Aorta (tissue), 5 donors: ENCODE measurements at places on chromosomes 11 and 22. TPM values are rescaled to one million over a fixed set of nuclear protein-coding genes. Genes with fewer than 3 reads are reported as not detected.

CHADL gene
- total RNA-seq, result 1.2 TPM

MUC2 gene
- 0.06 TPM for total RNA-seq

GRCh38 chr11:4921796-4922195 is 2.3 kb downstream of the OR51G1 start:
- no peak overlapping the region for H3K27ac ChIP-seq
- H3K27me3 ChIP-seq, result no peaks in the 10 kb centered on the region
- no peaks in the 10 kb centered on the region for H3K4me1 ChIP-seq
- no peak overlapping the region for H3K4me3 ChIP-seq

- H3K27ac ChIP-seq, result no peak overlapping the region
- no peak overlapping the region for H3K4me3 ChIP-seq
- no peaks in the 10 kb centered on the region for H3K36me3 ChIP-seq
- H3K4me1 ChIP-seq, result no peaks in the 10 kb centered on the region
- H3K27me3 ChIP-seq, result no peaks in the 10 kb centered on the region
These were observed 48.1 kb upstream of the ALKBH3 start for GRCh38 chr11:43832536-43832935.

- H3K27me3 ChIP-seq, result no peaks in the 10 kb centered on the region
- DNase-seq, result no peak
- H3K4me1 ChIP-seq, result no peaks in the 10 kb centered on the region
- no peak overlapping the region for H3K27ac ChIP-seq
- no peak overlapping the region for H3K4me3 ChIP-seq
These were observed 22.0 kb upstream of the CTSC start for GRCh38 chr11:88359541-88359940.

OR5L1 gene
- total RNA-seq, result not detected

GRCh38 chr11:35337136-35337913 is 82.0 kb downstream of the SLC1A2 start:
- DNase-seq, result no peak
- no peaks in the 10 kb centered on the region for H3K4me1 ChIP-seq
- H3K4me3 ChIP-seq, result no peak overlapping the region

DNA sequence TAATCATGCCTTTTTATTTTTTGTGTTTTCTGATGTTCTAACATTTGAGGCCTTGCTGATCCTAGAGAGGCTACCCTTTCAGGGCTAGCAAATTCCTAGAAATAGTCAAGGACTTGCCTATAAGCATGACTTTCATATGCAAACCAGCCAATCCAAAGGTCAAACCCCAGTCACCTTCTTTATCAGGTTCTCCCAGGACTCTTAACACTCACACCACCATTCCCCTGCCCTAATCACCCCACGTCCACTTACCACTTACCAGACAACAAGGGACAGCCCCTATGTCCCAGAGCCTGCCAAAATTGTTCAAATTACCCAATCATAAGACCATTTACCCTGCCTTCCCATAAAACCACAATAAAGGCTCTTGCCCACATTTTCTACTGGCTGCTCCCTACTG is 1339.8 kb downstream of the LRRC4C start:
- peaks cover 1% of the 10 kb centered on the region for H3K27me3 ChIP-seq
- H3K4me3 ChIP-seq, result no peak overlapping the region
- no peak overlapping the region for H3K27ac ChIP-seq
- no peaks in the 10 kb centered on the region for H3K36me3 ChIP-seq
- no peaks in the 10 kb centered on the region for H3K4me1 ChIP-seq

DNA sequence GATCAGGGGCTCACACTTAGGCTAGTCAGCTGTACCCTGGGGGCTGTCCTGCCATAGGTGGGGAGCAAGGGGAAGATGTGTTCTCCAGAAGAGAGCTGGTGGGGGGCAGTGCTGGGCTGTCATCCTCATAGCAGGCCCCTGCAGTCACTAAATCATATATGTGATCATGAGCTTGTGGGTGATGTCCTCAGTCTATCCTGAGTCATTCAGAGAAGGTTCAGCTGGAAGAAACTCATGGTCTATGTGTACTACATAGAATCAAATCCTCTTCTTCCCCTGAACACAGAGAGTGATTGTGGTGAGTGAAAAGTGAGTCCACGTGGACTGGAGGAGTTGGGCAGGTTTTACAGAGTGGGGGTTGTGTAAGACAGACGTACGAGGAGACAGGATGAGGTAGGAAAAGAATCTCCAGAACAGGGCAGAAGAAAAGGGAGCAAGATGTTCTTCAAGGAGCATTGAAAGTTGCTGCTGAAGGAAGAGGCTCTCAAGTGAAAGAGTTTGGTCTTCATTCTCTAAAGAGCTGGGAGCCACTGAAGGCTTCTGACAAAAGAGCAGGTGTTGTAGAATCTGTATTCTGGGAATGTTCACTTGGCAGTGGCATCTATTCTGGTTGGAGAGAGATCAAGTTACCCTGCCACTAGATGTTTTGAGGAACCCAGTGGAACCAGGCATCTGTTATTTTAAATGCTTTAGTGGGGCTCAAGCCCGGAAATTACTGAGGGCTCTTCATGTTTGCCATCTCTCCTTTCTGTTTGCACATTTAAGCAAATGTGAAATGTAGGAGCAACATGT is 68.9 kb downstream of the C22orf31 start:
- H3K36me3 ChIP-seq, result no peaks in the 10 kb centered on the region
- no peak overlapping the region for H3K27ac ChIP-seq
- DNase-seq, result no peak
- no peak overlapping the region for H3K4me3 ChIP-seq
- peaks cover 13% of the 10 kb centered on the region for H3K4me1 ChIP-seq
